ENCODE measurements at places on chromosomes 11 and 22.

GRCh38 chr11:80937842-80938241 lies 1497.0 kb upstream of the TENM4 start:
- peak; percentile 13 for DNase-seq

- no peak for DNase-seq
Observed at GRCh38 chr11:80194016-80194415, 753.2 kb upstream of the TENM4 start.

DNA sequence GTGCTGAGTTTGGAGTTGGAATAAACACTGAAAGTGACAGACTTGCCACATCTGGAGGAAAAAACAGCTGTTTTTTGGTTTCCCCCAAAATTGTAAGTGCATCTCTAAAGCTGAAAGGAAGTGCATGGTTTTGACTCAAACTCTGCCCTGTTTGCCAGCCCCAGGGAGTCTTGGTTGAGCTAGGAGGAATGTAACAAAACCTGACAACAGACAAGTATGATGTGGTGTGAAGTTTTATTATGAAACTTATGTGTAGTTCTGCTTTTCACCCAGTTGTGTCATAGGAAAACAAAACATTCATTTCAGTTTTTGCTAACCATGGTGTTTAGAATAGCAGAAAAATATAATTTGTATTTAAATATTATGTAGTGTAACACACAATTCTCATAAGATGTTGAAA lies 31.7 kb upstream of the PDE3B start:
- no peak for DNase-seq

DNA sequence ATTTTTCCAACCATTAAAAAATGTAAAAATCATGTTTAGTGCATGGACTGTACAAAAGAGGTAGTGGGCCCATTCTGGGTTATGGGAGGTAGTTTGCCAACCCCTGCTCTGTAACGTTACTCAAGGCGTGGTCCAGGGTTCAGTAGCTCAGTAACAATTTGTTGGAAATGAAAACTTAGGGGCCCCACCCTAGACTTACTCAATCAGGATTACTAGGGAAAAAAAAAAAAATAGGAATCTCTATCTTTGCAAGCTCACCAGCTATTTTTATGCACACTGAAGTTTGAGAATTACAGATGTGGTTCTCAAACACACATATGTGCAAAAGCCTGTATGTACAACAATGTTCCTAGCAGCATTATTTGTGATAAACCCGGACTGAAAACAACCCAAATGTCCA lies 17.3 kb upstream of the LMO2 start:
- no peak for DNase-seq

- no peak for DNase-seq
Observed at GRCh38 chr11:71451596-71452198, 1.3 kb upstream of the NADSYN1 start.

DNA sequence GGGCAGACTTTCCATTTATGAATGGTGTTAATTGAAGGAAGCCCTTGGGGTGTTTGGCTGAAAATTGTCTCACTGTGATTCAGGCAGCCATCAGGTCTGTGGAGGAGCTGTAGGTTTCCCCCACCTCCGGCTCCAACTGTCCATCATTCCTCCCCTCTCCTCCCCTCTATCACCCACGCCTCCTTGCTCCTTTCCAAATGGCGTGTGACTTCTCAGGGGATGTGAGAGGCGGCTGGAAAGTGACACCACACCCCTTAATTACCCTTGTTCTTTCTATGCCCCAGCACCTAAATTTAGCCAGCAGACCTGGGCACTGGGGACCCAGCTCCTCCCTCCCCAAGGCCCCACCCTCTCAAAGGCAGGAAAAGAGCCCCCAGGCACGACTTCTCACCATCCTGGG lies 38.1 kb upstream of the SYT7 start:
- DNase-seq = no peak

Measured in AG10803 (cell line).